ENCODE measurements at places on chromosomes 2 and 18.

DNA sequence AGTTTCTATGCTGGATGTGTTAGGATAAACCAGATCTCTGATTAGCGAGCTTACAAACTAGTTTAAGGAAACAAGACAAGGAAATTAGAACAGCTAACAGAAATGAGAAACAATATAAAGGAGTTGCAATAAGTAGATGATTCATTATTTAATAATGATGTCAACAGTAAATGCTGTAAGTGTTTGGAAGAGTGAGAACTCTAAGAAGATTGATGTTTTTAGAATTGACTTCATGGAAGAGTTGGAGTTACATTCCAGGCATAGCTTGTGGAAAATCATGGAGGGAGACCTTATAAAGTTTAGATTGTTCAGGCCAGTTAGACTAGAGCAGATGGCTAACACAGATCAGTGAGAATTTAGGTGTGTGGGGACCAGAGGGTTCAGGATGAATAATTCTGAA lies 32.6 kb downstream of the PPP1R1C start:
- no peak for DNase-seq

GRCh38 chr2:17813010-17813741 lies 3.1 kb upstream of the MSGN1 start:
- no peak for DNase-seq

- no peak for DNase-seq
These were observed 15.2 kb downstream of the RNU4ATAC start for GRCh38 chr2:121545913-121546312.

DNA sequence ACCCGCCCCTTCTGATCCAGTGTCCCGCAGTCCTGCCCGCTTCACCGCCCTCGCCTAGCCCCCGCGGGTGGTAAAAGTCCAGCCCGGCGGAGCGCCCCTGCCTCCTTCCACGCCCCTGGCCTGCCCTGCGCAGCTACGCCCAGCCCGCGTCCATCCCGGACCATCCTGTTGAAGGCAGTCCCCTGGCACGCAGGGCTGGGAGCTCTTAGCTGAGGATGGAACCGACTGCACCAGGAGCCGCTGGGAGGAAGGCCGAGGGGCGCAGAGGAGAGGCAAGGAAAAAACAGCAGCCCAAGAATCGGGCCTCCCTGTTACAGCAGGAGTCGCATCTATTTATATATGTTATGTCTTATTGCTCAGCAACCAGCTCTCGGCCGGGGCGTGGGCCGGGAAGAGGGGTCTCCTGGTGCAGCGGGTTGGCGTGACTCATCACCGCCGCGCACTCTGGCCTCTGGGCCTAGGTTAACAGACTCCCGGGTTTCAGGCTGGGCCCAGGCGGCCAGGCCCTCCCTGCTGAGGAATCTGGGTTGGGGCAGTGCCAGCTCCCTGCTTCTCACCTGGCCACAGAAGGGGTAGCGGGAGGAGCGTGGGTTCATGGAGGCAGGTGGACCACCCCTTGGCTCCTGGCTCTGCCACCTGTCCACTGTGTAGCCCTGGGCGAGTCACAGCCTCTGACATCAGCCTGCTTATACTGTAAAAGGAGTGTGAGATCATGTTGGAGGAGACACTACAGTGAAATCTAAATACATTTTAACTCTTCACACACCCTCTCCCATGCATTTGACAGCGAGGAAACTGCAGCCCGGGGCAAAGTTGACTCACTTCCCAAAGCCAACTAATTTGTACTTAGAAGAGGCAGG lies 13.4 kb upstream of the MAP3K2 start:
- no peak for DNase-seq

- no peak for DNase-seq
These were observed 40.2 kb downstream of the CCBE1 start for GRCh38 chr18:59657012-59657411.
